AG08395 (cell line): ENCODE measurements at places on chromosomes 3 and 15.

DNA sequence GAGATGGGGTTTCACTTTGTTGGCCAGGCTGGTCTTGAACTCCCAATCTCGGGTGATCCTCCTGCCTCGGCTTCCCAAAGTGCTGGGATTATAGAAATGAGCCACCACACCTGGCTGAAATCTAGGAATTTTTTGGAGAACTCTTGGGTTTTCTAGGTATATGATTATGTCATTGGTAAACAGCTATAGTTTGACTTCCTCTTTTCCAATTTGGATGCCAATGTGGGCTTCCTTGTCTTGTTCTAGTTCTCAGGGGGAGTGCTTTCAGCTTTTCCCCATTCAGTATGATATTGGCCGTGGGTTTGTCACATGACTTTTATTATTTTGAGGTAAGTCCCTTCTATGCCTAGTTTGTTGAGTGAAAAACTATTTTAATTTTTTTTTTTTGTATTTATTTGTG is 17.9 kb downstream of the KCNMB3 start:
- DNase-seq: no peak

GRCh38 chr3:112817271-112817670 is 29.4 kb downstream of the CD200R1L start:
- DNase-seq: no peak

- DNase-seq: peak; percentile 92
These were observed 58.1 kb downstream of the RSRC1 start for GRCh38 chr3:158167737-158168557.

GRCh38 chr3:170102431-170102830 is 64.6 kb downstream of the GPR160 start:
- no peak for DNase-seq

DNA sequence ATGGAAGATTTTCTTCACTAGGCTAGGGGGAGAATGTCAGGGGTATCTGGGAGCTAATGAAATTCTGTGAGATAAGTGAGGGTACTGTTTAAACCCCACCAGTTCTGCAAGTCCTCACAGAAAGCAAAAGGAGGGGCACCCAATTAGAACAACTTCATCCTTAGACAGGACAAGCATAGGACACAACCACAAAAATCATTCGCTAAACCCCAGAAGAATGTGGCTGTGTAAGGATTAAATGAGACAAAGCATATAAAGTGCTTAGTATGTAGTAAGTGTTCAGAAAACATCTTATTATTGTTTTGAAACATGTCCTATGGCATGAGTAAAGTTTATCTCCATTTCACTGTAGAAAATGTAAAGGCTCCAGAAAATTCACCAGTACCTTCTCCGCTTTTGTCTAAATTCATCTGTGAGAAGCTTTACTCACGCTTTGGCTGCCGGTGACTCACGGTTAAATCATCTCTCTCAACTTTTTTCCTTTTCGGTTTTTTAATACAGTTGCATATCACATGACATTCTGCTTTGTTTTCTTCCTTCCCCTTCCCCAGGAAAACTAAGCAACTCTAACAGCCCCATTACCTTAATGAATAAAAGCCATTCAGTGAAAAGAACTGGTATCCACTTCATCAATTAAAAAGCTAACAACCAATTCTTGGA is 1.7 kb downstream of the CLRN1 start:
- DNase-seq: peak; percentile 38
